Metanephros (tissue), 2 donors: ENCODE measurements at places on chromosomes 6 and 20. TPM values are rescaled to one million over a fixed set of nuclear protein-coding genes. Genes with fewer than 3 reads are reported as not detected.

The HEY2 gene
- total RNA-seq = 3.9 TPM

The COL11A2 gene
- total RNA-seq = 6.9 TPM

The SOX18 gene
- 20.5 TPM for total RNA-seq

The TREM2 gene
- 0.99 TPM for total RNA-seq

The MCCD1 gene
- total RNA-seq = 9.8 TPM

The AIF1 gene
- 18.7 TPM for total RNA-seq

The SIRPB2 gene
- 5.5 TPM for total RNA-seq

The BCAS1 gene
- total RNA-seq = 3.3 TPM

The SLC22A23 gene
- 16.2 TPM for total RNA-seq

The GGT7 gene
- 25.2 TPM for total RNA-seq

The MYL9 gene
- total RNA-seq = 19.2 TPM

The PPIL6 gene
- 11.7 TPM for total RNA-seq

The B3GAT2 gene
- total RNA-seq = 0.29 TPM

The APMAP gene
- total RNA-seq = 78.8 TPM

The PTPRK gene
- total RNA-seq = 87.8 TPM

The SALL4 gene
- total RNA-seq = 7.7 TPM

The BMP7 gene
- 62.6 TPM for total RNA-seq

The GPSM3 gene
- 7.8 TPM for total RNA-seq

The TCF21 gene
- 73.6 TPM for total RNA-seq

The SIRPB1 gene
- 1.8 TPM for total RNA-seq

The ZBP1 gene
- 0.23 TPM for total RNA-seq

The CALHM4 gene
- not detected for total RNA-seq

The MDC1 gene
- 15.9 TPM for total RNA-seq

The WDR46 gene
- total RNA-seq = 49.3 TPM

The RNF182 gene
- total RNA-seq = 1.4 TPM

The MATN4 gene
- total RNA-seq = 0.99 TPM

The TSPO2 gene
- total RNA-seq = 1.5 TPM

The GRM1 gene
- 0.23 TPM for total RNA-seq

The TFAP2D gene
- total RNA-seq = not detected

The ALDH5A1 gene
- total RNA-seq = 21.0 TPM

The ULBP2 gene
- 2.3 TPM for total RNA-seq

The ARMC12 gene
- 0.23 TPM for total RNA-seq

The CPNE5 gene
- total RNA-seq = 14.2 TPM

The RPS18 gene
- total RNA-seq = 3,162 TPM

The PRDM1 gene
- 3.7 TPM for total RNA-seq
